NCI-H1048 (cell line): ENCODE measurements at places on chromosomes 16 and 17.

GRCh38 chr16:11180489-11180888 lies 75.5 kb downstream of the SOCS1 start:
- DNase-seq, result no peak

GRCh38 chr17:78785663-78786057 lies 3.6 kb upstream of the CYTH1 start:
- no peak for DNase-seq

- no peak for DNase-seq
These were observed 17.1 kb downstream of the MYLK3 start for GRCh38 chr16:46730801-46731690.

GRCh38 chr17:80805032-80805751 lies 186.4 kb upstream of the CHMP6 start:
- no peak for DNase-seq

- DNase-seq, result no peak
These were observed 1.6 kb downstream of the PPY start for GRCh38 chr17:43940630-43941029.

DNA sequence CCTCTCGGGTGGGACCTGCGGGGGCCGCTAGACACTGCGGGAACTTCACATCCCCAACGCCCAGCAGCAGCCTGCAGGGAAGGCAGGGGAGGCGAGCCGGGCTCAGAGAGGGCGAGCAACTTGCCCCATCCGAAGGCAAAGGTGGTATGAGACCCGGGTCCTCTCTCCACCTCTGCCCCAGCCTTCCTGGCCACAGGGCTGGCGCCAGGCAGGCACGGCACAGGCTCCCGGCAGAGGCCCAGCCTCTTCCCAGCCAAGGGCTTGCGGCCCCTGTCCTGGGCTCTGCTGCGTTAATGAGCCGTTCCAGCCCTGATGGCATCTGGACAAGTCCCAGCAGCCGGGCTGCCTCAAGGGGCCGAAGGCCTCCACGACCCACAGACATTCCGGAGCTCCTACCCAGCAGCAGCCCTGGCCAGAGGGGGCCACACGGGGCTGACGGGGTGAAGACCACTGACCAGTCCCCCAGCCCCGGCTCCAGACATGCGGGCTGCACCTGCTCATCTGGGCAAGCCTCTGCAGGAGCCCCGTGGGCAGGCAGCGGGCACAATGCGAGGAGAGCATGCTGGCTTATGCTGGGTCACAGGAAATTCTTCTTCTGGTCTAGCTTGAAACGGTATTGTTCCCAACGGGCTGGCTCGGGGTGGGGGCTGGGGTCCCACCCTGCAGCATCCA lies 1.2 kb upstream of the HS3ST6 start:
- no peak for DNase-seq

- no peak for DNase-seq
These were observed 43.9 kb upstream of the AQP8 start for GRCh38 chr16:25172831-25173230.

- DNase-seq, result no peak
These were observed 260.8 kb downstream of the ZFHX3 start for GRCh38 chr16:72787130-72787513.

- DNase-seq, result no peak
These were observed 669.0 kb upstream of the CA10 start for GRCh38 chr17:52827526-52827925.

DNA sequence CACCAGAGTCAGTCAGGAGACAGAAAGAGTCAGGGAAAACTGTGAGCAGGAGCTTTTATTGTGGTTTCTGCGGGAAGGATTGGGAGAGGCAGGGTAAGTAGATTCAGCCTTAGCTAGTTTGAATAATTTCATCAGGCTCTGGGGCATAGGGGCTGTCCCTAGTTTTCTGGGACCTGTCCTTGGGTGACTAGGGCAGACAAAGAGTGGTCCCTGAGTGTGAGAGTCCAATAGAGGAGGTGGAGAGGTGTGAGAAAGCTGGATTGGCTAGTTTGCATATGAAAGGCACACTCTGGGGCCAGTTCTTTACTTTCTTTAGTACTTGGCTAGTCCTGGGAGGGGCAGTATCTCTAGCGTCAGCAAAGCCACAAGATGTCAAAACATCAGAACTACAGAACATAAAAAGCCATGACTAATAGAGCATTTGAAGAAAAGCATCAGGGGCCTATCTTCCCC lies 255.6 kb downstream of the HS3ST3A1 start:
- no peak for DNase-seq

- no peak for DNase-seq
These were observed 9.1 kb upstream of the MSL1 start for GRCh38 chr17:40112718-40113109.

DNA sequence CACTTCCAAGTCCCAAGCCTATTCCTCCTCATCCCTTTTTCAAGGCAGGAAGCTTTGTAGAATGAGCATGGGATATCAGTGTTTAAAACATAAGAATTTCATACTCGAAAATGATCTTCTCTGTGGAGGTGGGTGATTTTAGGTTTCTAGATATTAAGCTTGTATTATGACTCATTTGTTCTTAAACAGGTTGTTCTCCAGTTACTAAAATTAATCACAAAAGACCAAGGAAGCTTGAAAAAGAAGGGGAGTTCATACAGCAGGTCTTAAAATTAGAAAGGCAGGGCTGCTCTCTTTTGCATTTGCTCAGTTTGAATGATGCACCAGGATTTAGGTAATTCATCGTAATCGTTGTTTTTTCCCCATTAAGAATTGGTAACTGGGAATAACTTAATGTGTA lies 208.7 kb downstream of the PRKCA start:
- no peak for DNase-seq

DNA sequence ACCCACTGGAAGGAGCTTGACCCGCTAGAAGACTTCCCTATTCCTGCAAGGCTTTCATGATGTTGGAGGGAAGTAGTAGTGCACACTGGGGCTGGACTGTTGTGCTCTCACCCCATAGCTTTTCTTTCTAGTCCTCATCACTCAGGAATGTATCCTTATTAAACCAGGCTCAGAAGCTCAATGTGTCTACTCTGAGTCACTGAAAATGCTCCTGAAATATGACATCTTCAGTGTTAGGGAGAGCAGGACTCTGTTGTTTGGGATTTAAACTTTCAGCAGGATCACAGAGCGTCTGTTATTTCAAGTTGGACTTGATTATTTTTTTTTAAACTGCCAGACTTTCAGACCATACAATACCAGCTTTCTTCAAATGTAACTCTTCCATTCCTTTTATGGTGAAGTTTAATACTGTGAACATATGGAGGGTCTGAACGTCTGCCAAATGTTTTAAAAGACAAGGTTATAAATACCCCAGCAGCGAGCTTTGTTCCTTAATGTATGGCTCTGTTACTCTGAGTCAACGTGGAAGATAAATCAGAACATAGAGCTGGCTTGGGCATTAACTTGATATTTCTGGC lies 257.5 kb downstream of the CDH11 start:
- no peak for DNase-seq
